Upper lobe of left lung (tissue), 6 donors: ENCODE measurements at places on chromosomes 5 and 9. TPM values are rescaled to one million over a fixed set of nuclear protein-coding genes. Genes with fewer than 3 reads are reported as not detected.
A peak's percentile ranks its signal among the peaks of the same experiment; 100 is the strongest.

DNA sequence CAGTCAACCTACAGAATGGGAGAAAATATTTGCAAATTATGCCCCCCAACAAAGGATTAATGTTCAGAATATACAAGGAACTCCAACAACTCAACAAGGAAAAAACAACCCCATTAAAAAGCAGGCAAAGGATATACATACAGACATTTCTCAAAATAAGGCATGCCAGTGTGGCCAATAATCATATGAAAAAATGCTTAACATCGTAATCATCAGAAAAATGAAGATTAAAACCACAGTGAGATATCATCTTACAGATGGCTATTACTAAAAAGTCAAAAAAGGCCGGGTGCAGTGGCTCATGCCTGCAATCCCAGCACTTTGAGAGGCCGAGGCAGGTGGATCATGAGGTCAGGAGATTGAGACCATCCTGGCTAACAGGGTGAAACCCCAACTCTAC is 103.2 kb downstream of the KLHL3 start:
- H3K27me3 ChIP-seq: no peaks in the 10 kb centered on the region
- H3K27ac ChIP-seq: no peak overlapping the region
- peaks cover 4% of the 10 kb centered on the region for H3K4me1 ChIP-seq
- no peaks in the 10 kb centered on the region for H3K36me3 ChIP-seq

DNA sequence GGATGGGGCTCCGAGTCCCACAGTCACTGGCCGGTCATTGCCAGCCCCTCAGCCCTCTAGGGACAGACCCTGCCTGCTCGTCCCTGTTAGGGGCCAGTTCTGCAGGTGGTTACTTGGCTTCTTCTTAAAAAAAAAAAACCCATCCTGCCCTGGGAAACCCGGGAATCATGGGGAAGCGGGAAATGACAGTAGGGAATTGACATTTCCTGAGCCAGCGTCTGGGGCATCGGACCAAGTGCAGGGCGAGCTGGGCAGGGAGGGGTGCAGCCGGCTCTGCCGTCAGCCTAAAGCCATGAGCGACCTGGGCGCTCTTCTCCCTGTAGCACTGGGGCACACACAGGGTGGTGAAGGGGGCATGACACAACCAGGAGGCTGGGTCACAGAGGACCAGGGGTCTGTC is 66.6 kb downstream of the RXRA start:
- H3K4me3 ChIP-seq: no peak overlapping the region
- DNase-seq: no peak
- H3K27me3 ChIP-seq: no peaks in the 10 kb centered on the region
- no peaks in the 10 kb centered on the region for H3K36me3 ChIP-seq
- no peak overlapping the region for H3K27ac ChIP-seq

- no peak overlapping the region for H3K4me3 ChIP-seq
- H3K27ac ChIP-seq: no peak overlapping the region
- no peaks in the 10 kb centered on the region for H3K27me3 ChIP-seq
- H3K36me3 ChIP-seq: no peaks in the 10 kb centered on the region
- DNase-seq: no peak
- peaks cover 14% of the 10 kb centered on the region for H3K4me1 ChIP-seq
Observed at GRCh38 chr5:56055859-56056258, 61.1 kb upstream of the IL6ST start.

DNA sequence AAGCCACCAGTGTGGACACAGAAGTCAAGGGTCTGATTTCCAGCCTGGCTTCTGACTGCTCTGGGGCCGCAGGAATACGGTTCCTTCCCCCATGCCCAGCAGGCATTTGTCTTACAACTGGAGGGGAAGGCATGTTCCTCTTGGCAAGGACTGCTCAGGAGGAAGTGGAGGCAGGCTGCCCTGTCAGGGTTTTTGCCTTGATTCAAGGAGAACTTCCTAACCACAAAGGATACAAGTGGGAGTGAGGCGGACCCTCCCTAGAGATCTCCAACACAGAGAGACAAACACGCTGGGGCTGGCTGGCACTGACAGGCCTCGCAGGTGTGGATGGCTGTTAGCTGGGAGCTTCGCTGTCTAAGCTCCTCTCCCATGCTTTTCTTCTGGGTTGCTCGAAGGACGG is 19.1 kb downstream of the TGFBI start:
- H3K27ac ChIP-seq: no peak overlapping the region
- no peaks in the 10 kb centered on the region for H3K27me3 ChIP-seq
- DNase-seq: no peak
- H3K4me3 ChIP-seq: no peak overlapping the region

DNA sequence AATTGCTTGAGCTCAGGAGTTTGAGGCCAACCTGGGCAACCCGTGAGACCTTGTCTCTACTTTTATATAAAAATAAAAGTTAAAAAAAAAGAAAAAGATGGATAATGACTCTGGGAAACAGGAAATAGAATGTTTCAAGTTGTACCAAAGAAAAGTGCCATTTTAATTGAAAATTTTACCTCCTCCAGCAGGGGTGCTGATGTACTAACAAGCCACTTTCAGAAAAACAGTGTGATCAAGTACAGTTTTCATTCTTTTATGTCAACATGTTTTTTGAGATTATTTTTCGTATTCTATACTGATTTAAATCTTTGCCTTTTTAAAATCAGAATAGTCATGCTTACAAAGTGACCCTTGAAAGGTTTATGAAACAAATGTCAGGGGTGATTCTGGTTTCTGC is 30.8 kb downstream of the F2R start:
- no peak overlapping the region for H3K27ac ChIP-seq
- no peaks in the 10 kb centered on the region for H3K36me3 ChIP-seq
- no peak overlapping the region for H3K4me3 ChIP-seq
- H3K4me1 ChIP-seq: no peaks in the 10 kb centered on the region
- no peaks in the 10 kb centered on the region for H3K27me3 ChIP-seq

- H3K27me3 ChIP-seq: no peaks in the 10 kb centered on the region
- H3K27ac ChIP-seq: no peak overlapping the region
- H3K4me1 ChIP-seq: no peaks in the 10 kb centered on the region
- H3K4me3 ChIP-seq: no peak overlapping the region
Observed at GRCh38 chr5:107282061-107282460, 388.7 kb downstream of the EFNA5 start.

DNA sequence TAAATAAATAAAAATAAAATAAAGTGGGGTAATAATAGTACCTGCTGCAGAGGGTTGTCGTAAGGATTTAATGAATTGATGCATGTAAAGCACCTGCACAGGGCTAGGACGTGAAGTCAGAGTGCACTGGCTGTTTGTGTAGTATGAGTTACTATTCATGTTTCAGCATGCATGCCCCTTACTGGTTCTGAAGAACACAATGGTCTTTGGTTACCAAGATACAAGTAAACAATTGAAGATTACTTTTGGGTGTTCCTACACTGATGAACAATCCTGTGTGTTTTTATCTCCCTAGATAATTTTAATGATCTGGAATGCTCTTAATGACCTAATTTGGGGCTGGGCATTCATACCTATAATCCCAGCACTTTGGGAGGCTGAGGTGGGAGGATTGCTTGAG is 23.2 kb upstream of the PRRC2B start:
- no peak overlapping the region for H3K4me3 ChIP-seq
- H3K4me1 ChIP-seq: peaks cover 7% of the 10 kb centered on the region
- no peak overlapping the region for H3K27ac ChIP-seq
- DNase-seq: no peak
- H3K36me3 ChIP-seq: no peaks in the 10 kb centered on the region
- no peaks in the 10 kb centered on the region for H3K27me3 ChIP-seq

DNA sequence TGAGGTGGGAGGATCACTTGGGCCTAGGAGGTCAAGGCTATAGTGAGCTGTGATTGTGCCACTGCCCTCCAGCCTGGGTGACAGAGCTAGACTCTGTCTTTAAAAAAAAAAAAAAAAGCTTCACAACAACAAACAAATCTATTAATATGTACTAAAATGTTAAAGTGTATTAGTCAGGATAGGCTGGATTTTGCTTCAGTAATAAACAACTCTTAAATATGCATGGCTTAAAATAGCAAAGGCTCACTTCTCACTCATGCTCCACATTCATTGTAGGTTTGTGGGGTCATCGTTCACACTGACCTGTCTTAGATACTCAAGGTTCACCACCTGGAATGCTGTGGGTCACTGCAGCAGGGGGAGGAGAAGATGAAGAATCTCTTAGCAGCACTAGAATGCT is 33.8 kb upstream of the COL15A1 start:
- H3K27ac ChIP-seq: no peak overlapping the region
- no peak for DNase-seq
- H3K27me3 ChIP-seq: no peaks in the 10 kb centered on the region
- no peaks in the 10 kb centered on the region for H3K36me3 ChIP-seq
- H3K4me3 ChIP-seq: no peak overlapping the region
- peaks cover 7% of the 10 kb centered on the region for H3K4me1 ChIP-seq

DNA sequence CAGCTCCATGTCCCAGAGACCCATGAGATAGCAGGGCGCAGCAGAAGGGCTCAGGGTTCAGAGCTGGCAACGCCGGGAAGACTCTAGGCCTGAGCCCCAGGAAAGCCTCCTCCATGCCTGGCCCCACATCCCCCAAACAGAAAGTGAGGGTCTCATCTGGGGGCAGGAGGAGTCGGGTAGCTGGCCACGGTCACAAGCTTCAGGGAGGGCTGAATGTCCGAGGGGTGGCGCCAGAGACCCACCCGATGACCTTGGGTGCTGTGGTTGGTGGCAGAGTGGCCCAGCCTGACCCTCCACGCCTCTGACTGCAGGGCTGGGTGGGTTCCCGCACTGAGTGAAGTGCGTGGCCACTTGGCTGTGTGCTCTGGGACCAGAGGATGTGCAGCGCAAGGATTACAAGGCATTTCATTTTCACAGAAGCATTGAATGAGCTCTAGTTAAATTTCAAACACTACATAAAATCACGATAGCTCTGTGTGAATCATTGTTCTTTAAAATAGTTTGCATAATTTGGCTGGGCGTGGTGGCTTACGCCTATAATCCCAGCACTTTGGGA is 3.0 kb downstream of the C8G start:
- H3K27ac ChIP-seq: peak overlapping the region; percentile 1
- peaks cover 36% of the 10 kb centered on the region for H3K4me1 ChIP-seq
- peaks cover under 1% of the 10 kb centered on the region for H3K36me3 ChIP-seq
- no peak overlapping the region for H3K4me3 ChIP-seq
- H3K27me3 ChIP-seq: no peaks in the 10 kb centered on the region
- peak; percentile 72 for DNase-seq

- H3K27ac ChIP-seq: no peak overlapping the region
- no peaks in the 10 kb centered on the region for H3K27me3 ChIP-seq
- no peak overlapping the region for H3K4me3 ChIP-seq
- H3K36me3 ChIP-seq: no peaks in the 10 kb centered on the region
- DNase-seq: peak; percentile 41
Observed at GRCh38 chr5:36569491-36569890, 36.9 kb upstream of the SLC1A3 start.

DNA sequence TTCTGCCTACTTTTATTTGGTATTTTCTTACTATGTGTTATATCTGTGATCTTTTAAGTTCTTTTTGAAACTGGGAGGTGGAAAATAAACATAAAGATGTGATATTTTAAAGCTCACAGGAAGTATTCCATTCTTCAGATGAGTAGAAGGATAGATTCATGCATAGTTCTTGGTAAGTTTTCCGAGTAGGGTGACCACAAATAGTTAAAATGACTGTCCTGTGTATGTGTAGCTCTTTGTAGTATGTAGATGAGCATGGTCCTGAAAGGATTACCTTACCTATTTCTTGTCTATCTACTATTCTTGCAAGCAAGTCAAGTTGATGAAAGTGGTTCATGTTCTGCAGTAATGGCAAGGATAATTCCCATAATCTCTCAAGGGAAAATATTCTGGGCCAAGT is 47.7 kb downstream of the SRFBP1 start:
- no peak overlapping the region for H3K27ac ChIP-seq
- no peaks in the 10 kb centered on the region for H3K36me3 ChIP-seq
- no peak for DNase-seq
- no peak overlapping the region for H3K4me3 ChIP-seq
- H3K4me1 ChIP-seq: no peaks in the 10 kb centered on the region

DNA sequence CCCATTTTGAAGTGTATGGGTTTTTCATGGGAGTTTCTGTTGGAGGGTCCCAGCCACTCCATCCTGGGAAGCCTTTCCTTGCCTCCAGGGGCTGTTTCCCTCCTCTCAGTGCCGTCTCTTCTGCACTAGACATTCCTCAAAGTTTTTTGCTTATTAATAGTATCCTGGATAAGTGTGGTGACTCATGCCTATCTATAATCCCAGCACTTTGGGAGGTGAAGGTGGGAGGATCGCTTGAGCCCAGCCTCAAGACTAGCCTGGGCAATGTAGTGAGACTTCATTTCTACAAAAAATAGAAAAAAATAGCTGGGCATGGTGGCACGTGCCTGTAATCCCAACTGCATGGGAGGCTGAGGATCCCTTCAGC is 43.1 kb downstream of the RALGPS1 start:
- peak overlapping the region; percentile 20 for H3K27ac ChIP-seq
- no peaks in the 10 kb centered on the region for H3K27me3 ChIP-seq
- DNase-seq: no peak
- H3K36me3 ChIP-seq: no peaks in the 10 kb centered on the region
- H3K4me3 ChIP-seq: no peak overlapping the region

- no peaks in the 10 kb centered on the region for H3K27me3 ChIP-seq
- H3K4me1 ChIP-seq: no peaks in the 10 kb centered on the region
- no peak overlapping the region for H3K4me3 ChIP-seq
- H3K27ac ChIP-seq: no peak overlapping the region
Observed at GRCh38 chr5:33311893-33312292, 128.9 kb upstream of the TARS1 start.

The PCDHGA9 gene
- total RNA-seq: 4.3 TPM

The ANKRD33B gene
- 3.1 TPM for total RNA-seq

The FBP2 gene
- total RNA-seq: not detected

The PPIC gene
- total RNA-seq: 8.4 TPM
